ENCODE measurements at places on chromosomes 7 and 10.

- DNase-seq = peak; percentile 86
Observed at GRCh38 chr7:28926871-28927597, 31.1 kb downstream of the TRIL start.

DNA sequence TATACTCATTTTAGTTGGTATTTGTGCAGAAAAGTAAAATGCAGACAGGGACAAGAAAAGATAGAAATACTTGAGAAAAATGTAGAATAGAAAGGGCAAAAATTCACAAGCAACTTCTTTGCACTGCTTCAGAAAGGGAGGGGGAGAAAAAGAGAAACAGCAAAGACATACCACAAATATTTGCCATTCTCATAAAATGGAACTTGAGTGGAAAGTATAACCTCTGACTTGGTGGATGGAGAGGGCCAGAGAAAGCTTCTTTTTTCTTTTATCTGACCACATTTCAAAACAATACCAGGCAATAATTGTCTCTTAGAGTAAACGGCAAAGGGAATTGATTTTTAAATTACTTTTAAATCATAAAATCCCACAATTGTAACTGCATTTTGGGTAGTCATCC, 35.8 kb upstream of the TRUB1 start:
- no peak for DNase-seq

- no peak for DNase-seq
Observed at GRCh38 chr7:138738114-138738513, 37.0 kb upstream of the SVOPL start.

GRCh38 chr10:71736570-71736952, 17.0 kb upstream of the C10orf105 start:
- DNase-seq = no peak

DNA sequence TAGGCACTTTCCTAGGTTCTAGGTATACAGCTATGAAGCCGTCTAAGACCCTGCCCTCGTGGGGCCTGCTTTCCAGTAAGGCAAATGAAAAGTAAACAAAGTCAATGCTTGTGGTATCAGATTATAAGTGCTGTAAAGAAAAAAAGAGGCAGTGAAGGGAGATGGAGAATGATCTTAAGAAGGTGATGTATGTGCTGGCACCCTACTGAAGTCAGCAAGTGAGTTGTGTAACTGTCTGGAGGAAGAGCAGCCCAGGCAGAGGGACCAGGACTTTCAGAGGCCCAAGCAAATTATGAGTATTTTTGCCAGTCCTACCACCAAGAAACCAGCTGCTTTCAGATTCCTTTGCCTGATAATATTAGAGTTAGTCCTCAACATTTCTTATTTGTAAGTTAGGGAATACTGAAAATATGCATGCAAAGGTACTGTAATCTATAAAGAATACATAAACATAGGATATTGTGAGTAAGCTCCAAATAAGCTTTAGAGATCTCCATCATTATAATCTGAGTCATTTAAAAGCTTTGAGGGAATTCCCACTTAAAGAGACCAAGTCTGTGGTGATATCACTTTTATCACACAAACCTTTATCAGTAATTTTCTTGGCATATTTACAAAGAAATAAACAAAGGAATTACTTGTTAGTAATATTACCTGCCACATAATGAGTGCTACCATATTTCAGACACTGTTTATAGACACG, 329.2 kb upstream of the LRGUK start:
- DNase-seq = peak; percentile 9

DNA sequence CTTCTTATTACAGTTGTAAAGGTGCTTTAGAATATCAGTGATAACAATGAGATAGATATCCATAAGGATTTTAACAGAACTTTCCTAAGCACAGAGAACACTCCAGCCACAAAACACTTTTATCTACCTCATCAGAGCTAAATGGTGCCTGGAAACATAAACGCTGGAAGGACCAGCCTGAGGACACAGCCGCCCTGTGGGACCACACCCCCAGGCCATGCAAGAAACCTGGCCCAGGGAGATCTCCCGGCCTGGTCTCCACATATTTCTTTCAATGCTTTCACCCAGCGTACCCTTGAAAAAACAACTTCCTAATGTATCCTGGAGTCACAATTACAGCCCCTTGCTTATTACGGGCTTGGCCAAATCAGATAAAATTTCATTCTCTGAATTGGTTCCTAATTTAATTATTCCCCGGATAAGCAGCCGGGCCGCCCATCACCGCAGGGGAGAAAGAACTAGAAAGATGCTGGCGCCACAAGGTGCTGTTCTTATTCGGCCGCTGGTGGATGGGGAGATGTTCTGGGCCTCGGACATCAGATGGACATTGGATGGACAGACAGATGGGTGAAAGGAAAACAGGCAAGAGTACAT, 11.8 kb downstream of the CHST15 start:
- no peak for DNase-seq

DNA sequence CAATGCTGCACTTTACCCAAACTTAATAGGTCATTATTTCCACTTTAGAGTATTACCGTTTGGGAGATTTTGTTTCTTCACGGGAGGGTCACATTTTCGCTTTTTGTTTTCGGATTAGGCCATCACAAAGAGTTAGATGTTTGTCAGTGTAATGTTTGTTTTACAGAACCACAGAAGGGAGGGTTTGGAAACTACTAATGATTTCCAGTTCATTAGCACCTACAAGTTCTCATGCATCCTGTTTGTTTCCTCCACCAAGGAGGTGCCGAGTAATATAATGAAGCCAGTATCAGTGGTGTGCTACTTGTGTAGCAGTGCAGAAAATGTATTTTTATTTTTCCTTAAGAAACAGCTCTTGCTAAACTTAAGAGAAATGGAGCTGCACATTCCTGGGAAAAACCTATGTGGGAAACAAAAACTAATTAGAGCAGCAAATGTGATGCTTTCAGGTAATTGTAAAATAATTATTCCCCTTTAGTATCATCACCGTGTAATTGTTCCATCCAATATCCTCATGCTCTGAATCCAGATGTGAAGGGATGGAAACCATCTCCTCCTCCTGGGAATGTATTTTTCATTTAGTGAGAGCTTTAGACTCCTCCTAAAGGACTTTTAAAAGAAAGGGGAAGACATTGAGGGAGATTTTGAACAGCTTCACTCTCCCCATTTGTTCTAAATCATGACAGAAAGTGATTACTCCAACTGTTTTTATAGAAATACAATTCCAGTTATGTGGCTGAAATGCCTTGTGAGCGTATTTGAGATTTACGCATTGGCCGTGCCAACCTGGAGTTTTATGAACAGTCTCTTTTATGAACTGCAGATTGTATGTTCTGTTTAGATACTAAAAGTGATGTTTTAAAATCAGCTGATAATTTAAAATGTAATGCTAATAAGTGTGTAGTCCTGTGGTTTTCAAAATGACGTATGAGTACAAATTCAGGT, 5.6 kb downstream of the CELF2 start:
- no peak for DNase-seq

GRCh38 chr10:103225939-103226338, 19.7 kb upstream of the RPEL1 start:
- DNase-seq = no peak

Measured in brain microvascular endothelial cell (primary cell).